ENCODE measurements at places on chromosomes 16 and 17.

- DNase-seq: no peak
Observed at GRCh38 chr17:83053739-83054451, 25.5 kb upstream of the METRNL start.

DNA sequence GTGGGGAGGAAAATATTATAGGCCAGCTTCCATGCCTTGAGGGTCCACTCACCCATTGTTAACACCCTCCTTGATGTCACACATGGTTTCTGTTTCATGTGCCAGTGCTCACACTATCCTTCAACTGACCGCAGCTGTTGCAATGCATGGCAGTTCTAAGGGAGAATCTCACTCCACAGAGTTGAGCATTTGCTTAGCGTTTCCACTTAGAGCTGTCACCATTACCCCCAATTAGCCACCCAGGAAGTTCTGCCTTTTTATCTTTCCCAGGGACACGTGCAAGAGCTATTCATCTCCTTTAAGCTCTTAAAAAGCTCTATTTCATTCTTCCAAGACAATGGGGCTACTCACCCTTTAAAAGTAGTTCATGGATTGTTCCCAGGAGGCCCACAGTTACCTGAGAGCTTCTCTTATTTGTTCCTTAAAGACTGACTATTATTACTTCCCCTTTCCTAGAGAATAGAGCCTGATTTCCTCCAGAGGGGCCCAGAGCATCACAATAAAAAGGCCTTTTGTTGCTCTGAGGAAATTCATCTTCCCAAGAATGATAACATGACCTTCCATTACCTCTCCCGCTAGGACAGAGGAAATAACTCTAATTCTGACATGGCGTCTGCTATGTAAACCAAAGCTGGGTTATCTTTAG, 126.8 kb downstream of the CACNG3 start:
- DNase-seq: no peak

GRCh38 chr17:56890390-56890789, 23.5 kb downstream of the TRIM25 start:
- DNase-seq: no peak

GRCh38 chr16:65118871-65119270, 3.0 kb downstream of the CDH11 start:
- DNase-seq: no peak
